ENCODE measurements at places on chromosomes 11 and 22.

DNA sequence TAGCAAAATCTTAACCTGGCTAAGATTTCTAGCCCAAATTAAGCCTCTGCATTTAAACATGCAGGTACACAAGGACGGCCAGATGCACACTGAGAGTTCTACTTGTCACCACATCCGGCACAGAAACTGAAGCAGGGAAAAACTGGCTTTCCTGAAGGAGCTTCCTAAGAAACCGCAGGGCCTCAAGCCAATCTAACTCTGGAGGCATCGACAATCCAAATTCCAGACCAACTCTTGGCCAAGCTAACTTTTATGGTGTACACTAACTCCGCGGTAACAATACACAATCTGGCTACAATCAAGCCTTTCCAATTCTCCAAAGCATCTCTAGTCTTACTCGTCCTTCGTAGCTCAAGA, 1.2 kb downstream of the MSANTD2 start:
- no peak for DNase-seq

GRCh38 chr11:128098781-128099180, 488.6 kb downstream of the ETS1 start:
- no peak for DNase-seq

GRCh38 chr11:14095882-14096281, 133.4 kb downstream of the SPON1 start:
- DNase-seq = no peak

DNA sequence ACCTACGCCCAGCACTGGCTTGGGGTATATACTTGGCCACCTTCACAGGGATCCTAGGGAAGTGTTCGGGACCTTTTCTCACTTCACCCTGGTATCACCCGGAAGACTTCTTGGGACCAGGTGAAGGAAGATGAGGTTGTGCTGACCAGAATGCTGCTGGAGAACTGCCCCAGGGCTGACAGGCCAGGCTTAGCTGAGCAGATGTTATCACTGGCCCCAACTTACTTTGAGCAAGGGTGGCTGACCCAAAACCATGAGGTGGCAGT, 4.5 kb downstream of the FTH1 start:
- DNase-seq = no peak

DNA sequence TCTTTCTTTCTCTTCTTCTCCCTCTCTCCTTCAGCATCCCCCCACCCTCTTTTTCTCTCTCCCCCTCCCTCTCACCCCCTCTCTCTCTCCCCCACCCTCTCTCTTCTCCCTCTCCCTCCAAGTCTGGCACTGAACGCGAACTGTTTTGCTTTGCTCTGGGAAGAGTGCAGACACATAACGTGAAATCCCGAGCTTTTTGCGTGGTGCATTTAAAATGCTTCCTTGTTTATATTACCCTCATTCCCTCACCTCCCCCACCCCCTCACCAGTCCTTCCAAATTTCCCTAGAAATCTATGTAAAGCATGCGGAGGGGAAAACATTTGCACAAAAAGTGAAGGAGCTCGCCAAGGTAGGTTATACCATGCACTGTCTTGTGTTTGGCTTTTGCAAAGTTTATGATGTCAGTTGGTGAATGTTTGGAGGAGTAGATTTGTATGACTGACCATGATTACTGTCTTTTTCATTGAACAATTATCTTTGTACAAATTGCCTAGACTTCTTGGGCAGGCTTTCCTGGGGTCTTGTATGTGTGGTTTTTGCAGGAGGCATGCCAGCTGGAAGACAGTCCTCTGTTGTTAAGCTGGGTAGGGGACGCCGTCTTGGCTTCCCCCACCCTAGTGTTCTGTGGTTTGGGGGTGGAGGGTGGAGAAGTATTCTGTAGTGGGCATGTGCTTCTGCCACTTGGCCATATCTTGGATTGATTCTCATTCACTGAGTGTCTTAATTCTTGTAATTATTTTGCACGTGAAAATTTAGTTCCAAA, 123.7 kb upstream of the HSD17B12 start:
- no peak for DNase-seq

DNA sequence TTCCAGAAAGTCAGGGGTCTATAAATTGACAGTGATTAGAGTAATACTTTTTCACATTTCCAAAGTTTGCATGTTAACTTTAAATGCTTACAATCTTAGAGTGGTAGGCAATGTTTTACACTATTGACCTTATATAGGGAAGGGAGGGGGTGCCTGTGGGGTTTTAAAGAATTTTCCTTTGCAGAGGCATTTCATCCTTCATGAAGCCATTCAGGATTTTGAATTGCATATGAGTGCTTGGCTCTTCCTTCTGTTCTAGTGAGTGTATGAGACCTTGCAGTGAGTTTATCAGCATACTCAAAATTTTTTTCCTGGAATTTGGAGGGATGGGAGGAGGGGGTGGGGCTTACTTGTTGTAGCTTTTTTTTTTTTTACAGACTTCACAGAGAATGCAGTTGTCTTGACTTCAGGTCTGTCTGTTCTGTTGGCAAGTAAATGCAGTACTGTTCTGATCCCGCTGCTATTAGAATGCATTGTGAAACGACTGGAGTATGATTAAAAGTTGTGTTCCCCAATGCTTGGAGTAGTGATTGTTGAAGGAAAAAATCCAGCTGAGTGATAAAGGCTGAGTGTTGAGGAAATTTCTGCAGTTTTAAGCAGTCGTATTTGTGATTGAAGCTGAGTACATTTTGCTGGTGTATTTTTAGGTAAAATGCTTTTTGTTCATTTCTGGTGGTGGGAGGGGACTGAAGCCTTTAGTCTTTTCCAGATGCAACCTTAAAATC, 5.3 kb downstream of the MALAT1 start:
- DNase-seq = no peak

GRCh38 chr11:112425121-112425520, 164.5 kb upstream of the PLET1 start:
- DNase-seq = no peak

DNA sequence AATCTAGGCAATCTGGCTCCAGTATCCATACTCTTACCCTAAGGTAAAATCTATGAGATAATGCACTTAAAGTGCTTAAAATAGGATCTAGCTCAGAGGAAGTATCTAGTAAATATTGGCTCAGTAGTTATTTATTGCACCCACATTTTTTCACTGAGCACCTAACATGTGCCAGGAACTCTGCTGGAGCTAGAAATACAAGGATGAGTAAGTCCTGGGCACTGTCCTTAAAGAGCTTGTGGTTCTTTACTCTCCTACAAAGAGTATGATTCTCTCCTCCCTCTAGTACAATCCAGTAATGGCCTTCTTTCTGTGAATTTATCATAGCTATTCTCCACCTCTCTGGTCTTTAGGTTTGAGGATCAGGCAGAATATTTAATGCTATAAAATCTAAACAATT, 59.2 kb downstream of the DEUP1 start:
- DNase-seq = no peak

- DNase-seq = no peak
Measured at GRCh38 chr11:62882788-62883501, 2.2 kb downstream of the SLC3A2 start.

- DNase-seq = no peak
Measured at GRCh38 chr11:64741375-64742086, 2.4 kb downstream of the RASGRP2 start.

DNA sequence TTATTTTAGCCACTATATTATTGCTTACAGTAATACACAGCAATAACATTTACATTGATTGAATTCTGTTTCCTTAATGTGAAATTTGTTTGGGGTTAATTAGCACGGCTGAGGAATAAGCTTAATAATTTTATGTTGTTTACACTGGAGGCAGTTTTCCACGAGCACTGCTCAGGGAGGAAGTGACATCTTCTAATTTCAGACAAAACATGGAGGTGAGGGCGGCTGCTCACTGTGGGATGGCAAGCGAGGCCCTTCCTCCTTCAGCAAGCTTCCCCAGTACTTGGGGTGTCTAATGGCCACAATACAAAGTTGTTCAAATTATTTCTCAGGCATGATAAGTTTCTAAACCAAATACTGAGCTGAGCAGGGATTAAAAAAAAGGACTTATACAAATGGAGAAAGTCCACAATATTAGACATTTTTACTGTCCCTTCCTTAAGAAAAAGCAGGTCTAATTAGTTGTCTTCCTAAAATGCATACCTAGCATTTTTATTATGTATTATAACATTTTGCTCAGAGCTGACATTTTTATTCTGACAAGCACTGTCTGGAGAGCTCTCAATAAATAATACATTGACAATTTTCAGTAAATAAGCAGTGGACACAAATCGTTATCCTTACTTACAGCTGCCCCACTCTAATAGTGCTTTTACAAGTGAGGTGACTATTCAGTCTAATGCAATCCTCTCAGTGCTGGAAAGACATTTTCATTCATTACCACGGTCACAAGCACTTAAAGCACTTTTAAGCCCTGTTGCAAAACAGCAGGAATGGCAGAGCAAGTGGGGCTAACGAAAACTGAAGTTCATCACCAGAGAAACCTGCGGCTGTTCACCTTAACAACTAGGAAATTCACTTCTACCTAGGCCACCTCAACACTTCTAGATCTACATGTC, 56.2 kb downstream of the SOX6 start:
- no peak for DNase-seq

DNA sequence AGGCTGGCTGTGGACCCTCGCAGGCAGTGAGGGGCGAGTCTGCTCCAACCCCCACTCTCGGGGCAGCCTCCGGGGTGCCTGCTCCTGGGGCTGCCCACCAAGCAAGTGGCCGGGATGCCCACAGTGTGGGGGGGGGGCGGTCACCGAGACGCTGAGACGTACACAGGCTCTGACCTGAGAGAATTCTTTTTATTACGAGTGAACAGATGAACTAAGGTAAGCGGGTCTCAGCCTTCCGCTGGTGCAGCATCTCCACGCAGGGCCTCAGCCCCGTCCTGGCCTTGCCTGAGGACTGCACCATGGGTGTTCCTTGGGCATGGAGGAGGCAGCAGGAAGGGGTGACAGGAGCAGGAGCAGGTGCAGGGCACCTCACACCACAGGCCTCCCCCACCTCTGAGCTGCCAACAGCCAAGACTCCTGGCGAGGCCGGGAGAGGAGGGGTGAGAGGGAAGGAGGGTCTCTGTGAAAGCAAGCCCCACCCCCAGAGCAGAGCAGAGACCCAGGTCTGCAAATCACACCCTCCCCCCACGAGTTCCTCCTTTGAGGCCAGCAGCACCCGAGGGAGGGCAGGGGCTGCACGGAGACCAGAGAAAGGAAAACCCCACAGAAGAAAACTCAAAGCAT, 17.2 kb downstream of the MOB2 start:
- no peak for DNase-seq

DNA sequence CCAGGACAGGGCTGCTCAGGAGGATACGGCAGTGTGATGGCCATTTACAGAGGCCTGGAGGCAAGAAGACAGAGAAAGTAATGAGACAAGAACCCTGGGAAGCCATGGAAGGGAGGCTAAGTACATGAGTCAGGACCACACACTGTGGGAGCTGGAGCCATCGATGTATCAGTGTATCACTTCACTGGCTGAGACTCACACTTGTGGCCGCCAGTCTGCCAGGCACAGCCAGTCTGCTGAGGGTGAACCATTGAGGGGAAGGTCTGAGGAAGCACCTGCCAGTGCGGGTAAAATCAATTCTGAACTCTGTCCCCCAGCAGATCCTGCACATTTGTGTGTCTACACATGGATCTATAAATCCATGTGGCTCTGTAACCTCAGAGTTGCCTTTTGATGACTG, 195.6 kb downstream of the GRIK4 start:
- DNase-seq = no peak

- no peak for DNase-seq
Measured at GRCh38 chr11:112235750-112236390, 9.6 kb downstream of the PTS start.

DNA sequence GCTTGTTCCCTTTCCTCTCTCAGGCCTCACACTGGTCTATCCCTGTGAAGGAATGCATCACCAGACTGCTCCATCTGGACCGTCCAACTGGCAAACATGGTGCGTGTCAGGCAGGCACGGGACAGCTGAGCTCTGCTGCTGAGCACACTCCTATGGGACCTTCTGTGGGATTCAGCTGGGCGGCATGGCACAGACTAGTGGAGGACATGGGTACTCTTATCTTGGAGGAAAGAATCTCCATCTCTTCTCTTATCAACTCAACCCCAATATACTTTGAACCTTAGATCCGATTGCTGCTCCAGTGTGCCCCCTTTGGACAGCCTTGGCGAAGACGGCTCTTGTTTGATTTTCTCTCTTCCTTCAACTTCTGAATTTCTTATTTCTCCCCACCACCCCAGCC, 593.6 kb downstream of the ETS1 start:
- DNase-seq = no peak

DNA sequence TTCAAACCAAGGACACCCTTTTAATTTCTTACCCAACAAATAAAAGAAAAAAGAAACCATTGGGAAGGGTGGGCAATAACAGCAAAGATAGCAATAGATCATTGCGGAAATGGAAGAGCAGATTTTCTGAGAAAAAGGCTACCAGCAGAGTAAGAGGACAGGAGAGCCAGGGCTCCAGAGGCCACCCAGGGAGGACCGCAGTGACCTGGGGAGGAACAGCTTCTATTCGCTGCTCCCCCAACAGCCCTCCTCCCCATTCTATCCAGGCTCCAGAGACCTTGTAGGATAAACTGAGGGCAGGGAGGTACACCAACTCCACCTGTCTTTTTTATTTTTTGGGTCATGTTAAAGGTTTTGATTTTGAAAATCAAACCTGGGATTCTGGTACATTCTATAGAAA, 59.8 kb downstream of the SYN3 start:
- no peak for DNase-seq

GRCh38 chr11:78742430-78742829, 167.8 kb upstream of the NARS2 start:
- no peak for DNase-seq

- DNase-seq = no peak
Measured at GRCh38 chr11:113458189-113458588, 17.0 kb downstream of the DRD2 start.

DNA sequence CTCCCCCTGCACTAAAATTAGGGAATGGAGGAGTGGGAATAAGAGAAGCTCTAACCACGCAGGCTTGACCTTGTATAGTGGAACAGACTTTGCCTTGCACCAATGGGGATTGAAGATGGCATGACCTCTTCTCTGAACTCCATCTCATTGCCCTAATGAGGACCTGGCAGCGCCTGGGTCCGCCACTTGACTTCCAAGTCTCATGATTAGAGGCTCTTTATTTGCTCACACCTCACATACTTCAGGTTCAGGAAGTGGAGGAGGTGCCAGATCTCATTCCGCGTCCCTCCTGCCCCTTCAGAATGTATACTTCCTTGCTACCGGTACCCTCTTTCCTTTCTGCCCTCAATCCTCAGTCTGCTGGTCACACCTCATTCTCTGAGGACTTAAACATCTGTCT, 106.0 kb upstream of the CD44 start:
- DNase-seq = no peak

DNA sequence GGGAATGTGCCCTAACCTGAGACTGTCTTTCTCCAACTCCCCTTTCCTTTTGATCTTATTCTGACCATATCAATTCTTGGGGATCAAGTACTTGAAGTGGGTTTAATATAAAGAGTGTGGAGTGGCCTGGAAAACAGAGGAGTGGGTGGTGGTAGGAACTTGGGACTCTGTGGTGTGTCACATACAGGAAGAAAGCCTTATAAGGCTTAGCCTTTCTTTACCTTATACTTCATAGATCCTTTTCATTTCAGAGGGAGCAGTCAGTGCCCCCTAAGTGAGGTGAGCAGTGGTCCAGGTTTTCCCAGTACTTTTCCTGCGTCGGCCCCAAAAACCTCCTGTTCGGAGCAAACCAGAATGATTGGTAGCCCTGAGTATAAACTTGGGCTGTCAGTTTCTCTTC, 486 bp downstream of the OOSP1 start:
- DNase-seq = no peak

- DNase-seq = no peak
Measured at GRCh38 chr11:111514216-111515031, at the start of gene HOATZ. TSS of gene HOATZ (plus strand) at chr11:111514778. CDS start at chr11:111514785, 7 bp downstream.

Data from stimulated activated CD4-positive, alpha-beta T cell treated with anti-CD3 and anti-CD28 coated beads, Interleukin-1b, Interleukin-23, amount 100 ng/mL, for 1 hour (primary cell).